ENCODE measurements at places on chromosomes 13 and 19. TPM values are rescaled to one million over a fixed set of nuclear protein-coding genes. Genes with fewer than 3 reads are reported as not detected.

- H3K4me1 ChIP-seq, result no peaks in the 10 kb centered on the region
- DNase-seq, result no peak
- no peak overlapping the region for H3K27ac ChIP-seq
- peaks cover 10% of the 10 kb centered on the region for H3K27me3 ChIP-seq
- no peaks in the 10 kb centered on the region for H3K36me3 ChIP-seq
Observed at GRCh38 chr13:43307921-43308433, 284.6 kb downstream of the DNAJC15 start.

- H3K27ac ChIP-seq, result peak overlapping the region; percentile 62
- DNase-seq, result no peak
- peaks cover 6% of the 10 kb centered on the region for H3K4me1 ChIP-seq
- H3K4me3 ChIP-seq, result peak overlapping the region; percentile 89
- H3K36me3 ChIP-seq, result no peaks in the 10 kb centered on the region
Observed at GRCh38 chr13:94860981-94861407, 148.6 kb upstream of the SOX21 start.

ZNF439 gene
- 13.9 TPM for total RNA-seq

MIPEP gene
- total RNA-seq, result 14.5 TPM

GRCh38 chr19:55319785-55320184 is 5.4 kb downstream of the TMEM150B start:
- no peaks in the 10 kb centered on the region for H3K4me1 ChIP-seq
- no peak for DNase-seq
- H3K4me3 ChIP-seq, result no peak overlapping the region
- no peaks in the 10 kb centered on the region for H3K36me3 ChIP-seq
- H3K27me3 ChIP-seq, result peaks cover 8% of the 10 kb centered on the region

DNA sequence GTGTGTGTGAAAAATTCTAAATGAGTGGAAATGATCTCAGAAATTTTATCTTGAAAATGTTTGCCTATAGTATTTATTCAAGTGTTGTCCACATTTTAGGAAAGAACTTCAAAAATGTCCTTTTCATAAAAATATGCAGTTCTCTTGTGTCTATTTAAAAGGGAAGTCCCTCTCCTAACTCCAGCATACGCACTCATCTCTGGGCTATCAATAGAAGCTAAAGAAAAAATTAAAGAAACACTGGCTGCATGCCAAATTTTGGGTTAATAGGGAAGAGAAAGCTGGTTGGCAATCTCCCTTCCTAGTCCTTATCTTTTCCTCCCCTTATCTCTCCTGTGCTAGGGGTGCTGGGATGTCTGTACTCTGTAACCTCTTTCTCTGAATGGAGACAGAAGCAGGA is 313.3 kb downstream of the ENOX1 start:
- H3K27me3 ChIP-seq, result peaks cover 28% of the 10 kb centered on the region
- no peak for DNase-seq
- no peak overlapping the region for H3K27ac ChIP-seq
- H3K4me1 ChIP-seq, result no peaks in the 10 kb centered on the region
- H3K4me3 ChIP-seq, result no peak overlapping the region

DNA sequence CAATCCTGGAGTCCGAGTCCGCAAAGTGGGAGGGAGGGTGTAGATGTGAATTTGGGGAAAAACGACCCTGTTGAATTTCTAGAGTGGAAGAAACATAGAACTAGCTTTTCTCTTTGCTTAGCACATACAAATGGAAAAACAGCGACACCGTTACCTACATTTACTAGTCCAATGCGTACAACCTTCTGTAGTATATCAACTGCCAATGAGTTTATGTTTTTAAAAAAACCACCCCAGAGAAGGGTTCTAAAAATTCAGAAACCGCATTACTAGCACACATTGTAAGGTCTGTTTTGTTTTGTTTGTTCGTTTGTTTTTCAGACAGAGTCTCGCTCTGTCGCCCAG is 332 bp upstream of the SUPT20H start:
- no peaks in the 10 kb centered on the region for H3K36me3 ChIP-seq
- peak overlapping the region; percentile 85 for H3K27ac ChIP-seq
- H3K4me3 ChIP-seq, result peak overlapping the region; percentile 93
- peaks cover 12% of the 10 kb centered on the region for H3K27me3 ChIP-seq
- H3K4me1 ChIP-seq, result peaks cover 26% of the 10 kb centered on the region
- DNase-seq, result no peak

GRIN2D gene
- total RNA-seq, result 0.42 TPM

DNA sequence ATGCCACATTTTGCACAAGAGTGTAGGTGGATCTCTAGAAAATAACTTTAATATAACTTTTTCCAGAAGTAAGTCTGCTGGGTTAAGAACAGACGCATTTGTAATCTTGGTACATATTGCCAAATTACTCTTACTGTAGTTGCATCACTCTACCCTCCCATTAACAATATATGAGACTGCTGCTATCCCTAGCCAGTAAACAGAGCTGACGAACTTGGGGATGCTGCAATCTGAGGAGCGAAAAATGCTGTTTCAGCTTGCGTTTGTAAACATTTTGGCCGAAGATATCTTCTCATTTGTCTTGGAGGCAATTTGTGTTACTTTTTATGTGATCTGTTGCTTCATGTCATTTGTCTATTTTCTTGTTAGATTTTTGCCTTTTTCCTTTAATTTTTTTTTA is 1482.8 kb downstream of the OLFM4 start:
- H3K36me3 ChIP-seq, result peaks cover 5% of the 10 kb centered on the region
- no peak overlapping the region for H3K4me3 ChIP-seq

- H3K27me3 ChIP-seq, result no peaks in the 10 kb centered on the region
- H3K27ac ChIP-seq, result no peak overlapping the region
- DNase-seq, result no peak
- no peaks in the 10 kb centered on the region for H3K4me1 ChIP-seq
Observed at GRCh38 chr13:36445891-36446351, 13.6 kb downstream of the CCNA1 start.

- peaks cover 3% of the 10 kb centered on the region for H3K27me3 ChIP-seq
- peaks cover 9% of the 10 kb centered on the region for H3K4me1 ChIP-seq
- no peak for DNase-seq
- no peak overlapping the region for H3K4me3 ChIP-seq
Observed at GRCh38 chr19:16244091-16244490, 46.4 kb downstream of the AP1M1 start.

DNA sequence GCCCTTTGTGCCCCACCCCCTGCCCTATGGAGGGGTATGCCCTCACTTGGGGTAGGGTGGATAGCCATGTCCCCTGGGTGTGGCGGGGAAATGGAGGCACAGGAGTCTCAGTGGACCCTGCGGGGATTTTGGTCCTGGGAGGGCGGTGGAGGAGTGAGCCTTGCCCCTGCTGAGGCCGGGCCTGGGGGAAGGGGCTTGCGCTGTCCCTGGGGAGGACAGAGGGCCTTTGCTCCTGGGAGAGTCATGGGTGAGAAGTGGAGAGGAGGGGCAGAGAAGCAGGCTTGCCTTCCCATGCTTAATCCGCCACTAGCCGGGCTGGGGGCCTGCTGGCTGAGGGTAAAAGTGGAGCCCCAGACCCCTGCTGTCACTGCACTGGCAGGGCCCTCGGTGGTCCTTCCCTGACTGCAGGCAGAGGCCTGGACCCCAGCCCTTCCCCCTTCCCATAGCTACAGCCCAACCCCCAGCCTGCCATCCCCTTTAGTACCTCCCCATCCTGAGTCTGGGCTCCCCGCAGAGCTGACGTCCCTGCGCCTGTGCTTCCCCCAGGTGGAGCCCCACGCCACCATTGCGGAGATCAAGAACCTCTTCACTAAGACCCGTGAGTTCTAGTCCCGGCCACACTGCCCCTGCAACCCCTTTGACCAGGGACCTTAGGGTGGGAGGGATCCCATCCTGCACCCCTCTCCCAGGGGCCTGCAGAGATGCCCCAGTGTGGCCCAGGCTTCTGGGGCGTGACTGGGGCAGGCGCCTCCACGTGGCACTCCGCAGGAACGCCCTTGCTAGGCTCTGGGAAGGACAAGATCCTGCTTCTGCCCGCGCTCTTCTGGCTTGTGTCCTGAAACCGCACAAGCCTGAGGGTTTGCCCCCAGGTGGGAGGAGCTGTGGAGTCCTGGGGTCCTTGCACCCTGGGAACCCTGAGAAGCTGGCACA is 8.9 kb downstream of the NDUFB7 start:
- no peaks in the 10 kb centered on the region for H3K36me3 ChIP-seq
- H3K4me3 ChIP-seq, result peak overlapping the region; percentile 67
- peaks cover 22% of the 10 kb centered on the region for H3K4me1 ChIP-seq
- peak overlapping the region; percentile 81 for H3K27ac ChIP-seq

ZNF541 gene
- total RNA-seq, result not detected

DNA sequence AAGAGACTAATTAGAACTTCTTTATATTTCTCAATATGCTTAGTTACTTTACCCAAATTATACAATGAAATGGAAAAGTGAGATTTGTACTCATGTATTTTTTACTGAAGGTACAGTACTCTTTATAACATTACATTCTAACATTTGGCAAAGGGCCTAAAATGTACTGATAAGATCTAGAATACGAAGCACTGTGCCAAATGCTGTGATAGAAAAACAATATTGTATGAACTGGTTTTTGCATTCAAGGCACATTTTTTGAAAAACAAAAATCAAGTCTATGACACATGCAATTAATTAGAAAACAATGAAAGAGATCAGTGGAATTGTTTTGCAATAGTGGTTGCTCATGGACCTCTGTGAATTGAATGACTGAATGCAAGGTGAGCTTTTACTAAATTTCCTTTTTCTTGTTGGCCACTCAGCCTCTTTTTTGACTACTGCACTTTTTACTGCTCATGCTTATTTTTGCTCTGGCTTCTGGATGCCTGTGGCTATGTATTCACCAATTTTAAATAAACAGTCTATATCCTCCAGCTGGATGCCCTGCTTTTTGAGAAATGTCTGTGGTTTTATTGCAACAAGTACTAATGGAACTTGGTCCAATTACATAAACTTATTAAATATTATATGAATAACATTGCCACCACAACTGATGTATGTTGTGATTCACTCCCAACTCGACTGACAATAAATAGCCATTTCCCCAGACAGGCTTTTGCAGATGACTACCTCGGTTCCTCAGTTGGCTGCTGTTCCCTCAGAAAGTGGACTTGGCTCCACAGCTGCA is 41.4 kb upstream of the OBI1 start:
- DNase-seq, result no peak
- H3K27ac ChIP-seq, result no peak overlapping the region
- no peaks in the 10 kb centered on the region for H3K36me3 ChIP-seq

GRCh38 chr13:110273254-110273653 is 33.7 kb downstream of the COL4A1 start:
- peaks cover 18% of the 10 kb centered on the region for H3K27me3 ChIP-seq
- no peaks in the 10 kb centered on the region for H3K4me1 ChIP-seq
- H3K36me3 ChIP-seq, result no peaks in the 10 kb centered on the region
- no peak overlapping the region for H3K4me3 ChIP-seq

DNA sequence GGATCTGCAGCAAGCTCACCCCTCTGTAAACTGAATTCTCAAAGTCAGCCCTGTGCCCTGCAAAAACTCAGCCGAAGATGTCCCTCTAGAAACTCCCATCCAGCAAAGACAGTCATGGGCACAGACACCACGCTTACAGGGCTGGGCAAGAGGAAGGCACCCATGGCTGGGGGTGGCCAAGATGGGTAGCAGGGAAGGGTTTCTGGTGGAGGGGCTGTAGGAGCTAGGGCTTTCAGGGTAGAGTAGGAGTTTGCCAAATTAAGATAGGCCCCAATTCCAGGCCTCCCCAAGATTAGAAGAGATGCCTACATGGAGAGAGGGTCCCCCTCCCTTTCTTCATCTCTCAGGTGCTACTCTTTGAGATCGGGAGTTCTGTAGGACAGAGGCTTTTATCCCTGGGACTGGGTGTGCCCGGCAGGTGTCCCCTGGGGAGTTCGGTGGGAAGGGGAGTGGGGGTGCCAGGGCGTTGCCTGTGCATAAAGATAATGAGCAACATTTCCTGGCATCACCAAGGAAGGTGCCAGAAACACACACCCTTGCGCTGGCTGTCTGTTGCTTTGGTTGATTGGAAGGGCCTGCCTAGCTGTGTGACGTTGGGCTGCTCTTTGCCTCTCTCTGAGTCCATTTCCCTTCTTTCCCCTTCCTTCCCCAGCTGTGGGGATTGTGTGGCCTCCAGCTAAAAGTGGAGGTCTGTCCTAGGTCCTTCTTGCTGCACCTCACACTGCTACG is 9.4 kb downstream of the NRTN start:
- no peak overlapping the region for H3K27ac ChIP-seq
- H3K36me3 ChIP-seq, result no peaks in the 10 kb centered on the region
- no peak overlapping the region for H3K4me3 ChIP-seq
- DNase-seq, result no peak
- peaks cover 26% of the 10 kb centered on the region for H3K27me3 ChIP-seq

CYP4F22 gene
- total RNA-seq, result 0.86 TPM

DNA sequence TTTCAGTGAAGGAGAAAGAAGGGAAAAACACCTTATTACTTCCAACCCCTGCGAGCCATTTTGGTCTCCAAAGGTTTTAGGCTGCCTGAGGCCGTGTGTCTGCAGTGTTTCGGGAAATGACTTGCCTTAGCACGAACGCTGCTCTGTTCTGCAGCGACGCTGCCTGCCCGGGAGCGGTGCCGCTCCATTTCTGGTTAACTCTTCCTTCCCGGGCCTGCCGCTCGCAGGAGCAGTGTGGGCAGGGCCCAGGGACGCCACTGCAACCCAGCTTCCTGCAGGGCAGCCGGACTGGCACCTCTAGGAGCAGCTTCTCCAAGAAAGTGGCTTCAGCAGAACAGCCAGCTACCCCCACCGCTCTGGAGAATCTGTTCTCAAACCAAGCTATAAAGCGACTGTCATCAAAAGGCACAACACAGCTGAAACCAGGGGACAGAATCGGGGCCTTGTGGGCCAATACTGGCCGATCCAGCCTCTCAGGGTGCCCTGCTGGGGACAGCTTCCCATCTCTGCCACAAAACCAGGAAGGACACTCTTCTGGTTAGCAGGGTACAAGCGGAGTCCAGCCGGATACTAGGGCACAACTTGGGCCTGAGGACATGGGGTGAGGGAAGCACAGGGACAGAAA is 72.2 kb downstream of the KCTD15 start:
- H3K27me3 ChIP-seq, result no peaks in the 10 kb centered on the region
- H3K27ac ChIP-seq, result no peak overlapping the region
- H3K4me3 ChIP-seq, result no peak overlapping the region
- H3K4me1 ChIP-seq, result no peaks in the 10 kb centered on the region
- no peaks in the 10 kb centered on the region for H3K36me3 ChIP-seq

DNA sequence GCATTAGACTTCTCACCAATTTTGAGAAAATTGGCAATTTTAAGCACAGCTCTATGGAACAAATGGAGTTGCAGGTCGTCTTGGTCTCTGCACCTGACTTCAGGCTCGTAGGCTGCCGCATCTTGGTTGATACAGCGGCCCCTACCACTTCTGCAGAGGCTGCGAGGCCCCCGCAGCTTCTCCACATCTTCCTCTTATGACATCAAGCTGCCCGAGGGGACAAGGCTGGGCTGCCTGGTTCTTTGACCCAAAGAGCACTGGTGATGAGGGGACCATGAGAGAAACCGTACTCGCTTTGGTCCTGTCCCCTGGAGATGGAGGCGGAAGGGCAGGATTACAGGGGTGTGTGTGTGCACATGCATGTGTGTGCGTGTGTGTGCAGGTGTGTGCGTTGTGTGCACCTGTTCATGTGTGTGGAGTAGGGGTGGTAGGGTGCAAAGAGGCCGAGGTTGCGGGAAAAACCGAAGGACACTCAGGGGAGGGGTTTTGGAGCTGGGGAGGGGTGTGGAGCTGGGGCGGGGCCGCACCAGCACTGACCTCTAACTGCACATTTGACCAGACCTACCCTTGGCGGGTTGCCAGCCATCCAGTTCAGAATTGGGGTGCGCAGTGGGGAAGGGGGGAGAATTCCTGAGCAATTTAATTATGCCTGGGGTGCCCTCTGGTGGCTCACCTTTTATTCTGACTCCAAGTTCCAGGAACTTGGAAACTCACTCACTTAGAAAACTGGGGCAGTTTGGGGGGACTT is 65.1 kb upstream of the ARHGEF7 start:
- no peak for DNase-seq
- H3K4me3 ChIP-seq, result no peak overlapping the region
- H3K27me3 ChIP-seq, result peaks cover 18% of the 10 kb centered on the region
- H3K36me3 ChIP-seq, result no peaks in the 10 kb centered on the region
- no peaks in the 10 kb centered on the region for H3K4me1 ChIP-seq

- H3K27me3 ChIP-seq, result peaks cover 3% of the 10 kb centered on the region
- no peak for DNase-seq
- H3K4me1 ChIP-seq, result peaks cover 9% of the 10 kb centered on the region
Observed at GRCh38 chr19:50427997-50428425, 4.7 kb upstream of the MYBPC2 start.

ZNF284 gene
- total RNA-seq, result 1.8 TPM
